ENCODE measurements at places on chromosomes 6 and 20.

GRCh38 chr6:131787079-131787478 lies 20.7 kb upstream of the ENPP1 start:
- no peak for DNase-seq

DNA sequence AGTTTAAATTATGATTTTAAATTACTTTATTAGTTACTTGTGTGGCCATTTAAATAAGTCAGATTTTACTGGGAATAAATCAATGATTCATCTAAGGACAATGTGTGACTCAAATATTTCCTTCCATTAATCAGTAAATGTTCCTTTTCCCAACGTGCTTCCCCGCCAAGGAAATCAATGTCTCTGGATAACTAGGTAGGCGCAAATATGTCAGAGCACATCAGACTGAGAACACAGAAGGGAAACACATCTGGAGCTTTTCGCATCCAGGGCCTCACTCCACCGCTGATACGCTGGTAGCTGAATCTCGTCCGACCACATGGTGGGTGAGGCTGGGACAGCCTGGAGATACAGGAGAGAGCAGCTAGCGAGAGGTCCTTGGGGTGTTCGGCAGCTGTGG lies 56.4 kb upstream of the RPS6KA2 start:
- DNase-seq: no peak

- peak; percentile 15 for DNase-seq
Measured at GRCh38 chr6:56837322-56837894, 117.5 kb upstream of the BEND6 start.

DNA sequence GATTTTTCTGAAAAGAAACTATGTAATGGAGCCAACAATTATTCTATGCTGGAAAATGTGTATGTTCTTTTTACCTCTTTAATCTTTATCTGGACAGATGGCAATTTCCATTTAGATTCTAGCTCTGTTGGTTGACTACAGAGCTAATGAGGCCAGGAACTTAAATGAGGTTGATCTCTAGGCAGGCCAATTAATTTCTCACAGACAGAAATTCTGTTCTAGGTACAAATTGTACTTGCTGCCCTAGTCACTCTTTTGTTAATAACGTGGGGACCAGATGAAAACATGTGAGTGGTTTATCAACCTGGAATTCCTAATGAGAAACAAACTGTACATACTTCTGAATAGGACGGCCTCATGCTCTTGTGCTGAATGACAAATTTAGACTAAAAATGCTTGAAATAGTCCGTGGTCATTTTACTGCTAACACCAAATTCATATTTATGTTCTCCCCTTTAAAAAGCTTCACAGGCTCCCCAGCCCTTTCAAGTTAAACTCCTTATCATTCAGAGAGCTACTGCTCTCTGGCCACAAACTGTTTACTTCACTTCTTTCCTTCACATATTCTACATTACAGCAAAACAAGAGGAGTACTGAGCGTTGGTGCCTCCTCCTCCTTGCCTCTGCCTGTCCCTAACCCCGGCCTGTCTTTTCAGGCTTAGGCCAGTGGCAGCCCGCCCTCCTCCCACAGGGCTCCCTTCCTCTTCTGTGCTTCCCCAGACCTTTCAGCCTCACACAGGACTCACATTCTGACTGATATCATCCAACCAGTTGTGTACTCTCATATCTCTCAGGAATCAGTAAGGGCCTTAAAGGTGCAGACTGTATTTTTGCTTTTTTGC lies 41.4 kb downstream of the DTNBP1 start:
- DNase-seq: no peak

GRCh38 chr20:24649787-24650490 lies 180.5 kb downstream of the SYNDIG1 start:
- DNase-seq: no peak

- no peak for DNase-seq
Measured at GRCh38 chr6:4759997-4760396, 16.2 kb upstream of the CDYL start.

GRCh38 chr20:63854766-63855362 lies 6.4 kb upstream of the ABHD16B start:
- no peak for DNase-seq

GRCh38 chr6:41022294-41022693 lies 16.7 kb downstream of the UNC5CL start:
- no peak for DNase-seq

GRCh38 chr20:41572010-41572572 lies 46.1 kb downstream of the CHD6 start:
- DNase-seq: no peak

DNA sequence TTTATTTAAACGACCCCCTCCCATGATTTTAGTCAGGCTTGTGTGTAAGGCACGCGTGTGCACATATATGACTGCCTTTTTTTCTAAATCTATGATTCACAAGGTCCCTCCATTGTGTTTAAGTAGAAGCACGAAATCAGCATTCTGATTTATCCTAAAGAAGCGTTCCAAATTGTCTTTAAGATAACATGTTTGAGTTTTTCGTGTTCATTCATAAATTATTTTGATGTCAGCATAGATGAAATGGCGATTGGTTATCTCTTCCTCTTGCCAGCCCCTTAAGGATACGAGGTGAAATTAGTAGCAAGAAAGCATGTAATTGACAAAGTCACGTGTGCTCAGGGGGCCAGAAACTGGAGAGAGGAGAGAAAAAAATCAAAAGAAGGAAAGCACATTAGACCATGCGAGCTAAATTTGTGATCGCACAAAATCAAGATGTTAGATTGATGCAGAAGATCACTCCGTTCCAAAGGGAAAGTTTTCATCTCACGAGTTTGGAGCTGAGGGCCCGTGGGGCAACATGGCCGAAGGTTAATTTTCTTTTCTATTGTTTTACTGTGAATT lies at the start of gene LIN28B:
LIN28B (plus strand) TSS at position 377 of the 564 bp plus-strand sequence; CDS start at position 521, 144 bp downstream.
- peak; percentile 87 for DNase-seq

All from Karpas-422 (cell line).